NCI-H1436 (cell line): ENCODE measurements at places on chromosomes 11 and 22.
A peak's percentile ranks its signal among the peaks of the same experiment; 100 is the strongest.

- DNase-seq, result no peak
Observed at GRCh38 chr11:58745705-58746364, 14.1 kb upstream of the GLYAT start.

DNA sequence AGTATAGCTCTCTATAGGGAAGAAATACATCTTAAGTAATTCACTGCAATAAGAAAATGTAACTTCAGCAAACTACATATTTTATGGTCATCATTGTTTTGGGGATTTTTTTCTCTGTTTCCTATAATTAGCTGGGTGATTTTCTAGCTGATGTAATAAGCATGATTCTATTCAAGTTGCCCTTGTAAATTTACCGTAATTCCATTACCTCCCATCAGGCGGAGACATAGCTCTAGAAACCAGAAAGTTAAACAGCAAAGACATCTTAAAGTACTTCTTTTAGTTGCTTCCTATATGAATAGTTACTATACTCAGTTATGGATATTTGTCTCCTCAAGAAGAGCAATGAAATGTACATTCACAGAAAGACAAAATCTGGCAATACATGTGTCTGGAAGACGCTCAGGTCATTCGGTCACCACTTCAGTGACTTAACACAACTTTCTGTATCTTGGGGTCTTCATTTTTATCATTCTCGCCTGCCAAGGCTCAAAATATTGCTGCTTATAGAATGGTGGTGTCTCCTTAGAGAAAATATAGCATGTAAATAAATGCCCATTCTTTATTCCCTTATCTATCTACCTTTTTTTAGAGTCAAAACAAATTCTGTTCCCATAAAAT, 239.9 kb upstream of the ZC3H12C start:
- DNase-seq, result peak; percentile 11

DNA sequence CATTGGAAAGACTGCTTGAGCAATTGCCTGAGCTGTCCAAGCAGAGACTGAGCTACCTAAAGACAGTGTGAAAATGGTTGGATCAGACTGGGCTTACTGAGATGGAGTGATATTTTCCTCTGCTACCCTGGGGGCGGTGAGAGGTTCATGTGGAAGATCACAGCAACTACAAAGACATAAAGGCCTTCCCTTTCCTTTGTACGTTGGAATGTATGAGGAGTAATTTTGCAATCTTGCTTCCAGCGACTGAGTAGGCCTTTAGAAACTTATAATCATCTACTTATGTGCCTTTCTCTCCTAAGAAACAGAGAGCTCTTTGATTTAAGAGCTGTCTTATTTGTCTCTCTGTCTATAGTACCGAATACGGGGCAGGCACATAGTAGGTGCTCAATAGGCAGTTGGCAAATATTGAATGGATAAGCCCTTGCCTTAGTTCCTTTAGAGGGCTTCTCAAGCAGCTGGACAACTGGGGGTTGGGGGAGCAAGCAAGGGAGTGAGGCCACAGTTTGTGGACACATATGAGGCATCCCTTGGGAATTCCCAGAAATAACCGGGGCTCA, 2.4 kb upstream of the HEPACAM start:
- no peak for DNase-seq

GRCh38 chr11:66329165-66329673, 7.0 kb downstream of the RIN1 start:
- no peak for DNase-seq

- DNase-seq, result peak; percentile 98
Observed at GRCh38 chr11:12802418-12803085, 128.3 kb downstream of the TEAD1 start.

DNA sequence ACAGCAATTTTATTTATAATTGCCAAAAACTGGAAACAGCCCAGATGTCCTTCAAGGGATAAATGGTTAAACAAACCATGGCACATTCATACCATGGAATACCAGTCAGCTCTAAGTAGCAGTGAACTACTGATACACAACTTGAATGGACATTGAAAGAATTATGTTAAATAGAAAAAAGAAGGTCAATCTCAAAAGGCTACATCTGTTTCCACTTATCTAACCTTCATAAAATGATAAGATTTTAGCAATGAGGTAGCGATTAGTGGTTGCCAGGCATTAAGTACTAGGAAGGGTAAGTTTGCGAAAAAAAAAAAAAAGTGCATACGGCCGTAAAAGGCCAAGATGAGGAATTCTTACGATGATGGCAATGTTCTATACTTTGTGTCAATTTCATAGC, 738.7 kb upstream of the ANO3 start:
- DNase-seq, result no peak

GRCh38 chr22:30923168-30923900, 45.2 kb downstream of the MORC2 start:
- no peak for DNase-seq

DNA sequence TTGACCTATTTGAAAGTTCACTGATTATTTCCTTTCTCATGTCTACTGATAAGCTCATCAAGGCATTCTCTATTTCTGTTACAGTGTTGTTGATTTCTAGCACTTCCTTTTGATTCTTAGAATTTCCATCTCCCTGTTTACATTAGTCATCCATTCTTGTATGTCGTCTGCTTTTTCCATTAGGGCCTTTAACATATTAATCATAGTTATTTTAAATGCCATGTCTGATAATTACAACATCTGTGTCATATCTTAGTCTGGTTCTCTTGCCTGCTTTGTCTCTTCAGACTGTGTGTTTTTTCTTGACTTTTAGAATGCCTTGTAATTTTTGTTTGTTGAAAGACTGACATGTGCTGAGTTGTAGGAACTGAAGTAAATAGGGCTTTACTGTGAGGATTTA, 602.1 kb downstream of the SOX6 start:
- DNase-seq, result no peak

GRCh38 chr22:35754761-35755160, 37.1 kb downstream of the APOL5 start:
- no peak for DNase-seq

- no peak for DNase-seq
Observed at GRCh38 chr22:44754998-44755397, 2.6 kb downstream of the ARHGAP8 start.
